ENCODE measurements at places on chromosomes 12 and 14.
A peak's percentile ranks its signal among the peaks of the same experiment; 100 is the strongest.

- peak; percentile 11 for ATAC-seq
Observed at GRCh38 chr12:95473231-95473883, 595 bp upstream of the METAP2 start.

DNA sequence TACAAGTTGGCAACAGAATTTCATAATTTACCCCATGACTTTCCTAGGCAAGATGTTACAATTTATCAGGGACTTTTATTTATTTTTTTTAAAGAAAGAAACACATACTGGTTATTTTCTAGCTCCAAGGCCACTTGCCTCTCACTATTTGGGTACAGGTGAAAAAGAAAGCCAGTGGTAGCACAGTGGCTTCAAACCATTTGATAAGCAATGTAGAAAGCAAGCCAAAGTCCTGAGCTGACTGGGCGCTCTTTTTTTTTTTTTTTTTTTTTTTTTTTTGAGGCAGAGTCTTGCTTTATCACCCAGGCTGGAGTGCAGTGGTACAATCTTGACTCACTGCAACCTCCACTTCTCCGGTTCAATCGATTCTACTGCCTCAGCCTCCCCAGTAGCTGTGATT is 73.3 kb downstream of the STXBP6 start:
- no peak for ATAC-seq

GRCh38 chr12:89884416-89884898 is 175.8 kb upstream of the ATP2B1 start:
- ATAC-seq: no peak

- no peak for ATAC-seq
Observed at GRCh38 chr12:108349278-108349688, 10.2 kb upstream of the CMKLR1 start.

GRCh38 chr12:49564686-49565405 is 3.1 kb downstream of the MCRS1 start:
- ATAC-seq: no peak

- no peak for ATAC-seq
Observed at GRCh38 chr12:25698772-25699171, 145.7 kb upstream of the LMNTD1 start.

DNA sequence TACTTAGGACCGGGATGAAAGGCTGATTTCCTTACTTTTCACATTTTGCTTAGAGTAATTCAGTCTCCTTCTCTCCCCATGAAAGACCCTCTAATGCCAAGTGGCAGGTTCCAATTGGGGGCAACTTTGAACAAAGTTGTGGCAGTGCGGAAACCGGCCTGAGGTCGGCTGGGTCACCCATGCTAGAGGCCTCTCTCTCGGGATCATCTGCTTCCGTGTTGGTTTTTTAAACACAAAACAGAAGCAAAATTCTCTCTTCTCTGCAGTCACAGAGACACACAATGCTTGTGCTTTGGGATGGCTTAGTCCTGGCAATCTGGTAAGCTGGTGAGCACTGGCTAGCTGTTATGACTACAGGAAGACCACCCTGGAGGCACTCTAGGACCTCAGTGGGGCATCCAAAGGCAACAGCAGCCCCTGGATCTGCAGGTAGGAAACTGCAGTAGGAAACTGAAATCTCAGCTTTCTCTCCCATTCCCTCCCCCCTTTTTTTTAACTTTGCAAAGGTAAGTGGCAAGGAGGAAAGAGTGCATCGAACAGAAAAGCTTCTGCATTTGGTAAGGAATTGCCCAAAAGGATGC is 102.1 kb downstream of the BCL11B start:
- no peak for ATAC-seq

GRCh38 chr14:53310412-53310811 is 157.3 kb upstream of the DDHD1 start:
- ATAC-seq: no peak

- ATAC-seq: no peak
Observed at GRCh38 chr12:26548227-26548626, 284.8 kb downstream of the ITPR2 start.

- no peak for ATAC-seq
Observed at GRCh38 chr14:93702946-93703345, 85.3 kb downstream of the PRIMA1 start.

- no peak for ATAC-seq
Observed at GRCh38 chr12:3249081-3249800, 172.1 kb downstream of the TSPAN9 start.

- ATAC-seq: no peak
Observed at GRCh38 chr12:70467918-70468733, 102.0 kb downstream of the KCNMB4 start.

GRCh38 chr14:36317650-36318049 is 2.8 kb downstream of the MBIP start:
- peak; percentile 54 for ATAC-seq

GRCh38 chr14:75519826-75520728 is 2.2 kb upstream of the BATF start:
- ATAC-seq: no peak

GRCh38 chr12:115013236-115013981 is 329.4 kb upstream of the TBX3 start:
- no peak for ATAC-seq

GRCh38 chr12:47990351-47991105 is 13.7 kb downstream of the COL2A1 start:
- ATAC-seq: peak; percentile 83

GRCh38 chr12:28540324-28540714 is 350.1 kb downstream of the CCDC91 start:
- ATAC-seq: no peak

DNA sequence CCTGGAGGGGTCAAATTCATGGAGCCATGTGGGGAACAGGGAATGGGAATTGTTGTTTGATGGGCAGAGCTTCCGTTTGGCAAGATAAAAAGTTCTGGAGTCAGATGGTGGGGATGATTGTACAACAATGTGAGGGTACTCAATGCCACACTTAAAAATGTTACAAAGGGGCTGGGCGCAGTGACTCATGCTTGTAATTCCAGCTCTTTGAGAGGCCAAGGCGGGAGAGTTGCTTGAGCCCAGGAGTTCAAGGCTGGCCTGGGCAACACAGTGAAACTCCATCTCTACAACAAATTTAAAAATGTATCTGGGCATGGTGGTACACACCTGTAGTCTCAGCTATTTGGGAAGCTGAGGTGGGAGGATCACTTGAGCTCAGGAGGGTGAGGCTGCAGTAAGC is 66.0 kb upstream of the DIO3 start:
- no peak for ATAC-seq

GRCh38 chr12:51971679-51972421 is 20.4 kb downstream of the ACVR1B start:
- no peak for ATAC-seq
